ENCODE measurements at places on chromosomes 2 and 18.

DNA sequence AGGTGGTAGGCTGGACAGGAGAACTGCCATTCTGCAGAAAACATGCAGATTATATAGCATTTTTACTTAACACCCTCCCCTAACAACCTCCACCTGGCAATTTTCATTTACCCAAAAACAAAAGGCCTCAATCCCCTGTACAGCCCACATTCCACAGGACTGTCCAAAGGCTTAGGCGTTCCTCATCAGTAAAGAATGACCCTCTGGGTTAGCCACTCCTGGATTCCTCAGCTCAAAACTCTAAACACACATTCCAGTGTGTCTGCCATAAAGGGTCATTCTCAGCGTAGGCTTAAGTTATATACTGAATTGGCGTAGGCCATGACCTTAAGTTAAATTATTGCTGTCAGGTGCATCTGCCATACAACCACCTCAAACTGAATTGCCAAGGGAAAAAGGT is 261.8 kb upstream of the CHAC2 start:
- no peak for DNase-seq

GRCh38 chr18:55300421-55300935 is 287.5 kb downstream of the TCF4 start:
- DNase-seq, result no peak

DNA sequence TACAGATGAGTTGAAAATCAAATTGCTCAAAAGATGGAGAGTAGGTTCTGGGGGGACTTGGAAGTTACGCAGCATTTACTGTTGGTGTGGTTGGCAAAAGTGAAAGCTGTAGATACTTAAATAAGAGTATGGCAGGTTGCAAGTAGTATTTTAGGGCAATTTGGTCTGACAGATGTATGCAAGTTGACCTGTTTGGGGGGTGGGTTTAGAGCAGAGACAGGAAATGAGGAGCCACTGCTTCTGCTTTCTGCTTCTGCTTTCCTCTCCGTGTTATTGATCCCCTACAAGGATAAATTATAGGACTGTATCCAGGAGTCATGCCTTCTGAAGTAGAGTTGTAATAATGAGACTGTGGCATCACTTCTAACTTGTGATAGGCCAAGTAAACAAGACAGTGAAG is 71.2 kb downstream of the EPAS1 start:
- no peak for DNase-seq

DNA sequence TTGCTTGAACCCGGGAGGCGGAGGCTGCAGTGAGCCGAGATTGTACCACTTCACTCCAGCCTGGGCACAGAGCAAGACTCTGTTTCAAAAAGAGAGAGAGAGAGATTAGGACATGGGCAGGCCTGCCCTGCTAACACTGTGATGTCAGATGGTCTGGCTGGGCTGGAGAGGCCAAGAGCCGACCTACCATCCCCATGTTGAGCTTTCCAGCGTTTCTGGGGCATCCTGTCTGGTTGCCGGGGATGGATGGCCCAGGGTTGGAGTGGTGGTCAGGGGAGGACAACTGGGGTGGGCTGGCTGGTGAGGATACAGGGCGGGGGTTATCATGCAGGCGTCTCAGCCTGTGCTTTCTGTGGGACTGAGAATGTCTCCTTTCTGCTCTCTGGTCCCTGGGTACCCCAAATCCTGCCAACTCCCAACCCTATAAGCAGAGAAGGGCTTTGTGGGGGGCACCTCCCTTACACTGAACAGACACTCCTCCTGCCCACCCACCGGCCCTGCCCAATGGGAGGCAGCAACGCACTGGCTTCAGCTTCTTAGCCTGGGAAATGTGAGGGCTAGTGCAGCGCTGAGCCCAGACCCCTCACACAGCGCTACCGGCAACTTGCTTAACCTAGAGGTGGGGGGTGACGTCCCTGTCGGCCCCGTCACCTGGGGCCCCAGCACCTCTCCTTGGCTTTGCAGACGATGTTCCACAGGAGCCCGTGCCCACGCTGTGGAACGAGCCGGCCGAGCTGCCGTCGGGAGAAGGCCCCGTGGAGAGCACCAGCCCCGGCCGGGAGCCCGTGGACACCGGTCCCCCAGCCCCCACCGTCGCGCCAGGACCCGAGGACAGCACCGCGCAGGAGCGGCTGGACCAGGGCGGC is 5.4 kb downstream of the SNORC start:
- no peak for DNase-seq

DNA sequence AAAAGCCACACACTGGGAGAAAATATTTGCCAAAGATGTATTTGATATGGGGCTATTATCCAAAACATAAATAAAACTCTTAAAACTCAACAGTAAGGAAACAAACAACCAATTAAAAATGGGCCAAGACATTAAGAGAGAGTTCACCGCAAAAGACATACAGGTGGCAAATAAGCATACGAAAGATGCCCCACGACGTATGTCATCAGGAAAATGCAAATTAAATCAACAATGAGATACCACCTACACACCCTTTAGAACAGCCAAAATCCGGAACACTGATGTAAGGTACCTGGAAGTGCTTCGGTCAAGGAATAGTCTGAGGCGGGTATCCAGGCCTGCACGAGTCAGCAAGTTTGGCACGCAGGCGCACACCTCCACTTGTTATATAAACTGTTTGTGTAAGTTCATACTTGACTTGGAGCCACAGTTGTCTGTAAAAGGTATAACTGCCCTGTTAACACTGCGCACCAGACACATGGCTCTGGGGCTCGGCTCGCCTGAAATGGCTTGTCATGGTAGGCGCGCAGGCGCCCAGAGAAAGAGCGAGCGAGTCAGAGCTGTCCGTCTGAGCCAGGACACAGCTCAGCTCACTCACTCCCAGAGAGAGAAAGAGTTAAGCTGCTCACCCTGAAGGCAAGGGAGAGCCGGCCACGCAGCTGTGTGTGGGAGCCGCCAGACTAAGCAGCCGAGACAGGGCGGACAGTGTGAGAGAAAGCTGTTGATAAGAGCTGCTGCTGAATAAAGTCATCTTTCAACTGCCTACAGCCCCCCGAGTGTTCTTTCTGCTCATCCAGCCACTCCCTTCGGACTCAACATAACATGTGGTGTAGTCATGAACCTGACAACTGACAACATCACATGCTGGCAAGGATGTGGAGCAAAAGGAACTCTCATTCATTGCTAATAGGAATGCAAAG is 87.3 kb downstream of the HNRNPLL start:
- DNase-seq, result no peak

DNA sequence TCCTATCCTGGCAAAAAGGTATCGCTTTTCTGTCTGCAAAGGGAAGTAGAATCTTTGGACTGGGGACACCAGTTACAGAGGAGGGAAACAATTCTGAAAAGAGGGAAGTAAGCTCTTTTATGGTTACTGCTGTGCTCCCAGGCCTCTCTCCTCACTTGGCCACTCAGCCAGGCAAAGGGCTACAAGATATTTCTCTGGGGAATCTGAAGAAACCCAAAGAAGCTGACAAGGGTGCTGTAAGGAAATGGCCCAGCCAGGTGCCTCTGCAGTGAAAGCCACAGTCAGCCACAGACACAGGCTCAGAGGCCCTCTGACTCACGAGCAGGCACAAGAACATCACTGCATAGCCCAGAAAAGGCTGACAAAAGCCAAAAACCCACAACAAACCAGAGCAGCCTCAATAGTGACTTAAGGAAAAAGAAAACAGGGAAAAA is 5.8 kb downstream of the HDLBP start:
- DNase-seq, result peak; percentile 70

DNA sequence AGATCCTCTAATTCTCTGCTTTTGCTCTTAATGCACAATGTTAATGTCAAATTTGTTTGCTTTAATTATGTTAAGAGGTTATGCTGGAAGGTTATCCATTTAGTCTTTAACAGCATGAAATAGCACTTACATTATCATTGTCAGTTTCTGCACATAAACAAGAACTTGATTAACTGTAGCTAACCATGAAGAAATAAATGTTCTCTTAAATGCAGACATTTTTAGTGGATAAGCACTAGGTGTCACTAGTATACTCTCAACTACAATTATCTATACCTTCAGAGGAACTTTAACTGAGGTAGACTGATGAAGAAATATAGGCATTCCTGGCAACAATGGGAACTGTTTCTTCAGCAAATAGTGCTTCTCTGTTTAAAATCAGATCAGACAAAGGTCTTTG is 178.8 kb upstream of the CHST9 start:
- DNase-seq, result no peak
